CD4-positive, alpha-beta T cell treated with Interleukin-4 for 4 hours (primary cell): ENCODE measurements at places on chromosomes 1 and 21.

DNA sequence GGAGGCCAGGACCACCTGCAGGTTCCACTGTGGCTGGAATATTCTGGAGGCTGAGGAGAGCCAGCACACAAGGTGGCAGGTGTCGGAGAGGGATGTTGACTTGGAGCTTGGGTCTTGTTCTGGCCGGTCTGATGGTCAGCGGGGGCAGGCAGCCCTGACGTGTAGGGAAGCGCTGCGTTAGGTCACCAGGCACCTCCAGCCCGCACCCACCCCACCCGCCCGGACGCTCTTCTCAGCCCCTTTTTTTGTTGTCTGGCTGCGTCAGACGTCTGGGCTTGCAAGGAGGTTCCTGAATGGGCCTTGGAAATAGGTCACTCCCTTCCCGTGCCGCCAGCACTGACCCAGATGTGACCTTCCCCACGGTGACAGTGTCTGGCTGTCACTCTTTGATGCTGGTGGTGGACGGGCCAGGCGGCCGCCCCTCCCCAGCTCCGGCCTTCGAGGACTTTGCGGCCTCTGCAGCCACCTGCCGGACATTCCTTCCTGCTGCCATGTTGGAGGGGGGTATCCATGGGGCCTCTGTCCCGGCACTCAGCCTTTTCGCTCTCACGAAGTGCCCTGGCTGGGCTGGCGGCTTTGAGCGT, 30.1 kb downstream of the SPSB1 start:
- DNase-seq, result no peak

DNA sequence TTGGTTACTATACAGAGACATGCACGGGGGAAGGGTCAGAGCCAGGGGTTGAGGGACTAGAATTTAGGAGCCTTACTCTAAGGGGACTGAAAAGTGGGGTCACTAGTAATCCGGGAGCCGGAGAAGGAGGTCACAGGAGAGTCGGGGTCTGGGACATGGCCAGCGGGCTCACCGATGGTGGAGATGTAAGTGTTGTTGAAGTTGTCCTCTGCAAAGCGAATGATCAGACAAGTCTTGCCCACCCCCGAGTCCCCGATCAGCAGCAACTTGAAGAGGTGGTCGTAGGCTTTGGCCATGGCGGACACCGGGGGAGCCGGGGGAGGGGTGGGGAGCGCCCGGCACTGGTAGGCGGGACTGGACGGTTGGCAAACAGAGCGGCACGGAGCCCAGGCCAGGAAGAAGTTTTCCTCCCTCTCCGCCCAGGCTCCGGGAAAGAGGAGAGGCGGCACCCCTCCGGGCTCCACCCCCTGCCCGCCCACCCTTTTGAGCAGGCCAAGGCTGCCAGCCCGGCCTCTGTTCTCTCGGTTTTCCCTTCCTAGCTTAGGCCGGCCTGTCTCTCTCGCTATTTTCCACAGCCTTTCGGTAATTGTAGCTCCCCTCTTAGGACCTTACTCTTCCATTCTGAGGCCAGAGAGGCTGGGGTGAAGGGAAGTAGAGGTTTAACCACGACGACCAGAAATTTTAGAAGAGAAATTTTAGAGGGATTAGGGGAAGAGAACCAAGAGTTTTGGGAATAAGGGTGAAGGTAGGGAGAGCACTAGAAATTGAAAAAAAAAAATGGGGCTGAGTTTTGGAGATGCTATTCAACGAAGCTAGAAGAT, at the start of gene RAB13:
TSS of gene RAB13 (minus strand) at position 399 of the 821 bp plus-strand sequence. CDS start at position 296, 103 bp downstream.
- DNase-seq, result no peak

DNA sequence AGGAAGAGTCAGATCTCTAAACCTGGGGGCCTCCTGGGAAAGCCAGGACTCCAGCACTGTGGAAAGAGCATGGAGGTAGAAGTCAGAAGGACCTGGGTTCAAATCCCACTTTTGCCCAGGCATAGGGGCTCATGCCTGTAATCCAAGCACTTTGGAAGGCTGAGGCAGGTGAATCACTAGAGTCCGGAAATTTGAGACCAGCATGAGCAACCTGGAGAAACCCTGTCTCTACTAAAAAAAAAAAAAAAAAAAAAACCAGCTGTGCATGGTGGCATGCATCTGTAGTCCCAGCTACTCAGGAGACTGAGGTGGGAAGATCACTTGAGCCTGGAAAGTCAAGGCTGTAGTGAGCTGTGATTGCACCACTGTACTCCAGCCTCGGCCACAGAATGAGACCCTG, 31.8 kb downstream of the LDLRAP1 start:
- no peak for DNase-seq

- DNase-seq, result no peak
These were observed 38.8 kb upstream of the GPR153 start for GRCh38 chr1:6299557-6300165.

- no peak for DNase-seq
These were observed 181.0 kb downstream of the FGGY start for GRCh38 chr1:59477867-59478266.

DNA sequence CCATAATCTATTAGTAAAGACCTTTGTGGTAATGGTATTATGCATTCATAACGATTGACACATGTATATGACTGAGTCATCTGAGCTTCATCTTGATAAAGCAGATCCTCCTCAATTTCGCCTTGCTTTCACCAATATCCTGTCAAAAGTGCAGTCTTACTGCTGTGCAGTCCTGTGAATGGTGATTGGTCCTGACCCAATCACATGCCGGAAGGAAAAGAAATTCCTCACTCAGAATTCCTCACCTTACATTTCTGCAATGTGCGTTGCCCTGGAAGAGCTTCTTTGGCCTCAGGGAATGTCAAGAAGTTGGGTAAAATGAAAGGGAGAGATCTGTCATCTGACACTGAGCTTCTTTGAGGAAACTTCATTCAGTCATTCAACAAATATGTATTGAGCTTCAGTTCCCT, 121.0 kb upstream of the TSPAN2 start:
- no peak for DNase-seq

GRCh38 chr1:119747451-119747850, 21.3 kb downstream of the HMGCS2 start:
- no peak for DNase-seq

DNA sequence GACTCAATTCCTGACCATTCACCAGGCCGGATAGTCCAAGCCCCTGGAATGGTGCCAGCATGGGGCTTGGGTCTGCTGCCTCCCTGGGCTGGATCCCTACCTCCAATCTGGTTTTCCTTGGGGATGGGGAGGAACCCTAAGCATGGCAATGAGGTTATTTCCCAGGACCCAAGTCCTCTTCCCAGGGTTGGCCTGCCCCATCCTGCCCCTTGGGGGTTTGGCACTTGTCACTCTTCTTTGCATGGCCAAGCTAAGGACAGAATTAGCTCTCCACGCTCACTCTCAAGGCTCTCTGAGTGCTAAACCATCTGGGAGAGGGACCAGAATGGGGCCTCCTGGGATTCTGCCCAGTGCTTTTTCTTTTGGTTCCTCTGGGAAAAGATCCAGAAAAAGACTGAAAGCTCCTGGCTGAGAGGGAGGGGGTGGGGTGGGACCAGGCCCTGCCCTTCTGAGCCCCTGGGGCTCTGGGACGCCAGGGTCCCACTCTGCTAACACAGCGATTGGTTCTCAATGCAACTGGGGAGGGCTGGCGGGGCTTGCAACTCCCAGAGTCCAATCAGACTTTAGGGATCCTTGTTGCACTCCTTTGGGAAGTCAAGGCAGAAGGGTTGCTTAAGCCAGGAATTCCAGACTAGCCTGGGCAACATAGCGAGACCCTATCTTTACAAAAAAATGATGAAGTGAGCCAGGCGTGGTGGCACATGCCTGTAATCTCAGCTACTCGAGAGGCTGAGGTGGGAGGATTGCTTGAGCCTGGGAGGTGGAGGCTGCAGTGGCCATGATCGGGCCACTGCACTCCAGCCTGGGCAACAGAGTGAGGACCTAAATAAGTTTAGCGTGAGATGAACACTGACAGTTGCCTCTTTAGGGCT, 52.7 kb downstream of the DHRS3 start:
- DNase-seq, result no peak

GRCh38 chr1:73604739-73605138, 593.2 kb downstream of the LRRIQ3 start:
- DNase-seq, result no peak

- DNase-seq, result no peak
These were observed 25.8 kb downstream of the TRAF5 start for GRCh38 chr1:211352465-211352864.

DNA sequence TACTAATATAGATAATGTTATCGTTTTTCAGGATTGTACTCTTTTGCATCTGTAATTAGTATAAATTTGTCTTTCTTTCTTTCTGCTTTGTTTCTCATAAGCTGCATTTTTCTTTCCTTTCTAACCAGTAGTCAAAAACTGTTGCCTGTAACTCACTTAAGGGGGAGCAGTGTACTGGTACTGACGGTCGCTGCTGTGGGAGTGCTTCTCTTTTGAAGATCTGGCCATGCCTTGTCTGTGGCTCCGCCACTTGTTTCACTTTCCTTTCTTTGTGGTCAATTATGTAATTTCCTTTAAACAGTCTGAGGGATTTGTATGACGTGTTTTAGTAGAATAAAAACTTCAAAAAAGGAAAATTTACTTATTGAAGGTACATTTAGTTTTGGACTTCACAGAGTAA, 37.0 kb downstream of the MIA3 start:
- DNase-seq, result peak; percentile 92

DNA sequence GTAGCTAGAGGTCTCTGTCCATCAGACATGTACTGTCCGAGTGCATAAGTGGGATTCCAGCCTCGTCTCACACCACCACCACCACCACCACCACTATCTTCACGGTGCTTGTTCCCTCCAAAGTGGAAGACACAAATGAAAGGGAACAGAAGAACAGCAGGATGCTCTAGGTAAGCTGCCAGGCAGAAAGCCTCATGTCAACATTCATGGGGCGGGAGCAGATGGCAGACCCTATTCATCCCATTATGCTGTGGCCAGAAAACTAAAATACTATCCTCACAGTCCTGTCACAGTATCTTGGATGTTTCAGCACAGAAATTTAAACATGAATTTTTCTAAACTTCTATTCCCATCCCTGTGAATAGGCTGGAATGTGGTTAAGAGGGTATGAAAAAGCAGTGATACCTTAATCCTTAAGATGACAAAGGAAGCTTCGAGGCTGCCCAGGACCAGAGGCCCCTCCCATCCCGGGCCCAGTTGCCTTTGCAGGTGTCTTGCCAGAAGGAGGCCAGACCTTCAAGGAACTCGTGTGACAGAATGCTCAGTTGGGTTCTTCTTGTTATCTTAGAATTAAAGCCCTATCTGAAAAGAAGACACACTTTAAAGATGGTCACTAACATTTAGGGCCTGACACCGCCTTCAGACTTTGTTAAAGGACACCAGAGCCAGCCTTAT, 24.7 kb downstream of the APCS start:
- no peak for DNase-seq

DNA sequence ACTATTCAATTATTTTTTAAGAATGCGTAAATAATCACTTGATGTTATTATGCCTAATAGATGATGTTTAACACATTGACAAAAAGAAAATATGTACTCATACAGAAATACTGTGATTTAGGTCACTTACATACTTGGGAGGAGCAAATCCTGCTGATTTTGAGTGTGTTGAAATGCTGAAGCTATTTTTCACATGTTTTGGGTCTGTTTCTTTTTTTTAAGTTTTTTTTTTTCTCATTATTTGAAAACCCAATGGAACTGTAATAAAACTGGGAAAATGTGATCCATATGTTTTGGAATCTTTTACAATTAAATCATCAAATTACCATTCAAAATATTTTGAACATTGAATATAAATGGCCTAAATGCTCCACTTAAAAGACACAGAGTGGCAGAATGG, 366.2 kb upstream of the ADAMTS5 start:
- no peak for DNase-seq

DNA sequence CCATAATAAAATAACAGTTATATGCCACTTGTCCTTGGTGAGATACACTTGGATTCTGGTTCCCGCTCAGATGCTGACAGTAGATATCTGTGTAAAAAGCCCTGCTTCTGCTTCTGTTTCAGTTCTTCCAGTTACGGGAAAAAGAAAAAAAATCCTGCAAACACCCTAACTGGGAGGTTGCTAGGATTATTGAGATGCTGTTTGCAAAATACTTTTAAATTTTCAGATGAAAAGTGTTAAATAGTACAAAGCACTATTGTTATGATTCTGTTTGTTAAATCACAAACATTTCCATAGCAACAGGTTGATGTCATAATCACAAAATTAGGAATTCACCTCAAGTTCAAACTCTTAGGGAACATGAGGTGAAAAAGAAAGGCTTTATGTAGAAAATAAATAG, 232.3 kb downstream of the HMCN1 start:
- DNase-seq, result no peak
